ENCODE measurements at places on chromosomes 5 and 9.
A peak's percentile ranks its signal among the peaks of the same experiment; 100 is the strongest.

GRCh38 chr5:116288524-116288923 is 203.7 kb downstream of the COMMD10 start:
- no peak for DNase-seq

- no peak for DNase-seq
These were observed 129.7 kb upstream of the DHFR start for GRCh38 chr5:80784451-80784850.

- DNase-seq, result no peak
These were observed 14.8 kb upstream of the ABL1 start for GRCh38 chr9:130820135-130820738.

- DNase-seq, result no peak
These were observed 455.9 kb upstream of the KLF4 start for GRCh38 chr9:107945493-107945892.

DNA sequence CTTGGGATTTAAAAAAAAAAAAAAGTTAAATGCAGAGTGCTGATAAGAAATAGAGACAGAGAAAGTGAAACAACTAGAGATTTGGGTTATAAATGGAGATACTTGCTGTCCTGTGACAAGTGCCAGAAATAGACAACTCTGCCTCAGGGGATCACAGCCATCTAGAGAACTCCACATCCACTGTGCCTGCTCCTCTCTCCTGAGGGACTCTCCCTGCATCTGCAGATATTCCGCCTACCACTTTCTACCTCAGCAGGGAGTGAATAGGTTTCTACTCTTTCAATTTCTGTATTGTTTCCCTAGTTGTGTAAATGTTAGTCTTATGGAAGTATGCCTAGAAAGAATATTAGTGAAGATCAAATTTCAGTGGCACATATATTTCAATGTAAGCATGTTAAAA is 307.2 kb downstream of the HTR1A start:
- no peak for DNase-seq

DNA sequence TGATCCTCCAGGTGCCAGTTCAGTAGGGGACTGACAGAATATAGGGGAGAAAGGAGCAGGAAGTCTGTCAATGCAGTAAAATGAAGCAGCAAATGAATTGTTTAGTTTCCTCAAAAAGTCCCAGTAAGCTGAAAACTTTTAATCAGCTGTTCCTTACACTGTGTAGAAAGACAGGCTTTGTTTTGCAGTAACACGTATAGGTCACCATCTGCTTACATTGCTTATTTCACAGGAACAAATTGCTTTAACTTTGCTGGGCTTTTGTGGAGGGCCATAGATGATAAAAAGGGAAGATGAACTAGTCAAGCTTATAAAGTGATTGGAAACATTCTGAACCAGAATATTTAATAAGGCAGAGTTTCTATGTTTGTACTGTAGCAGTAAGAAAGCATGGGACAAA is 331.3 kb upstream of the RFX3 start:
- DNase-seq, result no peak

DNA sequence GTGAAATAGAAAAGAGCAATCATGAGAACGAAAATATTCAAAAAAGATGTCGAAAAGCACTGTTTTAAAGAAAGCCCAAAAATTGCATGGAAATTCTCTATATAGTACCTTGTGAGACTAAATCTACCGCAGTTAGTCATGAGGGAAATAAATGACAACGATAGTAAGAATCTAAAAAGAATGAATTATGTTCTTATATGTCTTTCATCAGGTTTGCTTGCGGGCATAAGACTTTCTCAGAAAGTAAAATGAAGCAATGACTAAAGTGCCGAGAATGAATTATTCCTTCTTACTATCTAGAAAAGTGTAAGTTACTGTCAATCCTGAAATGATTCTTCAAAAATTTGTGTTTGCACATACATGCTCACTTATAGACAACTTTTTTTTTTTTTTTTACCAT is 26.4 kb downstream of the PTPRD start:
- DNase-seq, result no peak

DNA sequence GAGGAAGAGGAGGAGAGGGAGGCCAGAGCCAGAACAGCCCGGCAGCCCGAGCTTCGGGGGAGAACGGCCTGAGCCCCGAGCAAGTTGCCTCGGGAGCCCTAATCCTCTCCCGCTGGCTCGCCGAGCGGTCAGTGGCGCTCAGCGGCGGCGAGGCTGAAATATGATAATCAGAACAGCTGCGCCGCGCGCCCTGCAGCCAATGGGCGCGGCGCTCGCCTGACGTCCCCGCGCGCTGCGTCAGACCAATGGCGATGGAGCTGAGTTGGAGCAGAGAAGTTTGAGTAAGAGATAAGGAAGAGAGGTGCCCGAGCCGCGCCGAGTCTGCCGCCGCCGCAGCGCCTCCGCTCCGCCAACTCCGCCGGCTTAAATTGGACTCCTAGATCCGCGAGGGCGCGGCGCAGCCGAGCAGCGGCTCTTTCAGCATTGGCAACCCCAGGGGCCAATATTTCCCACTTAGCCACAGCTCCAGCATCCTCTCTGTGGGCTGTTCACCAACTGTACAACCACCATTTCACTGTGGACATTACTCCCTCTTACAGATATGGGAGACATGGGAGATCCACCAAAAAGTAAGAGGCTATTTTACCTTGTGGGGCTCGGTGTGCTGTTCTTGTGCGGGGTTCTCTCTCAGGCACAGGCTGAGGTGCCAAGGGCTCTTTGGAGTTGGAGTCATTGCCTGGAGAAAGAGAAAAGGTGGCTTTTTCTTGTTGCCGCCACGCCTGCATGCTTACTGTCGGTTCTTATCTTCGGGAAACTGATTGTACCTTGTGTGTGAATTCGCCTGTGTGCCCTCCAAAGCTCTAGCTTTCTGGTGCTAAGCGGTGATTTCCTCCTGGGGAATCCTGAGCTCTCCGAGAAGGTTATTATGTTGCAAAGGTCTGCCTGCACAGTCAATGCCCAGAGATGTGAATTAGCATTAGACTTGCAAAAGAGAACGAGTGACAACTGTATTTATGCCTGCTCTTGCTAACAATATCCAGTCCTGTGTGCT is at the start of gene ISL1:
ISL1 (plus strand) TSS at position 318 of the 991 bp plus-strand sequence; CDS start at position 542, 224 bp downstream.
- DNase-seq, result no peak

DNA sequence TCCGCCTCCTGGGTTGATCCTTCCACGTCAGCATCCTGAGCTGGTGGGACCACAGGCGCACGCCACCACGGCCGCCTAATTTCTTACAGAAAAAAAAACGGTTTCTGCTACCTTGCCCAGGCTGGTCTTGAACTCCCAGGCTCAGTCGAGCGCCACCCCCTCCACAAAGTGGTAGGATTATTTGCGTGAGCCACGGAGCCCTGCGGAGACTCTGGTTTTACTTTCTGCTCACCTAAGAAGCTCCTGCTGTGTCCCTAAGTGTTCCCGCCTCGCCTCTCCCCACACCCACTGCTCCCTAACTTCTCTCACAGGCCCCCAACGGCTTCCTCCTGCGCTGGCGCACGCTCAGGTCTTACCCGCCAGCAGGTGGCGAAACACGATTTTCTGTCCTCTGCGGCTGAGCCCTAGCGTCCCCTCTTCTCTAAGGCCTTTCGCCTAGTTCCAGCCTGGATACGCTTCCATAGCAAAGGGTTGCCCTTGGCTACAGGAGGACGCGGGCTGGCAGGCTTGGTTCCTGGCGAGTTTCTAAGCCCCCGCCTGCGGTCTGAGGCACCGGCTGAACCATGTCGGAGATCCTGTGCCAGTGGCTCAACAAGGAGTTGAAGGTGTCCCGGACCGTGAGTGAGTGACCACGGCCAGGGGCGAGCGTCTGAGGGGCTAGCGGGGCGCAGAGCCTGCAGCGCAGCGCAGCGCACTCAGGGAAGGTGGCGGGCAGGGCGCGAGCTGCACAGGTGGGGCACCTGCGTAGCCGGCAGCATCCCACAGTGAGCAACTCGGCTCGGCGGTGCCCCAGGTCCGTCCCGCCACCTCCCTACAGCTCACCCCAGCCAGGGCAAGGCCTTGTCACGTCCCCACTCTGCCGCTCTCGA is at the start of gene SPEF2:
SPEF2 (plus strand) TSS at position 429 of the 869 bp plus-strand sequence; CDS start at position 564, 135 bp downstream.
- DNase-seq, result peak; percentile 80

DNA sequence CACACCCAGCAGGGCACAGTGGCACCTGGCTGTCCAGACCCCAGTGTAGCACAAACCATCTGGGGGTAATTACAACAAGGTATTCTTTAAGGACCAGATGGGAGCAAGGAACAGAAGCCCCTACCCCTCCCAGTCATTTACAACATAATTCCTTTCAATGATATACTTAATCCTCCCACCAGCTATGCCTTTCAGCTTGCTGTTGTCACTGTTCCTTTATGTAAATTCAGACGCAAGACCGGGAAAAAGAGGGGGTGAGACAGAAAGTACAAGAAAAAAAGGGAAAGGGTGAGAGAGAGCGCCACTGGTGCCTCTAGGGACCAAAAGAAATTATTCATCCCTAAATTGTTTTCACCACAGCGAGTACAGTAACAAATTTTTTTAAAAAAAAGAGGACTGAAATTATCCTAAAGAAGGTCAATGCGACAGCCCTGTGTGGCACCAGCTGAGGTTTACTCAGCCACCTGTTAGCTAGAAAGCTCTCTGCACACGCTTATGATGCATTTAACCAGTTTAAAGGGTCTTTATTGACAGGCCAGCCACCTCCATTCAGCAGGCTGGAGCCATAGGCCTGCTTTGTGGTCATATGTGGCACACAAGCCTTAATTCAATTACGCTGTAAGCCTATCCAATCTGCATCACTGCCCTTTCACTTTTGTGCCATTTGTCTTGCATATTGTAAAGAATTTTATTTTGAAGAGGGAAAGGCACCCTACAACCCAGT is 210.2 kb upstream of the ISL1 start:
- DNase-seq, result no peak

GRCh38 chr5:43772764-43773477 is 169.9 kb downstream of the NNT start:
- DNase-seq, result no peak

GRCh38 chr9:81980568-81980967 is 8.0 kb upstream of the SPATA31D1 start:
- DNase-seq, result no peak

DNA sequence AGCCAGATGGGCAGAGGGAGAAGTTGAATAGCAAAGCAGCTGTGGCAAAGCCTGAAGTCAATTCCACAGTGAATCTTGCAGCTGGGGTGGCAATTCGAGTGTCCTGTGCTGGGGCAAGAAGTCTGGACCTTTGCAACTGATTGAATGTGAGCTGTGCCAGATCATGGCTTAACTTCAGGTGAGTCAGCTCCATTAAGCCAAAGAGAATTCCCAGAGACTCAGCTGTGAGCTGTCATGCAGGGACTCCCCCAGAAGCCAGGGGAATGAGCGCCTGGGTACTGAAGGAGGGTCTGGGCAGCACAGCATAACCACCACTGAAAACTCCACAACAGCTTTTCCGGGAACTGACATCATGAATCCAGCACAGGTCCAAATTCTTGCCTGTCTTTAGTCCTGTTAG is 153.5 kb upstream of the TRPC7 start:
- no peak for DNase-seq

DNA sequence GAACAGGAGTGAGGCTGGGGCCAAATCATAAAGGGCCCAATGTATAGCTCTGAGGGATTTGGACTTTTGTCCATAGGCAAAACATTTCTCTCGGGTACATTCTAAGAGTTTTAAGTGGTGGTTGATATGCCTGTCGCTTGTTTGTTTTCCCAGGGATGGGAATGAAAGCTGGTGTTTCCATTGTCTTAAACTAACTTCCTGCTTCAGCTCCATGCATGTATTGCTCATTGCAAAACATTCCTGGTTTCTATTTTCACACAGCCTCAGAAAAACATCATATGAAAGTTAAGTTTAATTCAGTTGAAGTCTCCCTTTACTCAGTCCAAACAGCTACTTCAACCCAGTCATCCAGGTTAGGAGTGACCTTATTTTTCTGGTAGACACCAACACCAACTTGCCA is 235.0 kb downstream of the ACTL7B start:
- no peak for DNase-seq

DNA sequence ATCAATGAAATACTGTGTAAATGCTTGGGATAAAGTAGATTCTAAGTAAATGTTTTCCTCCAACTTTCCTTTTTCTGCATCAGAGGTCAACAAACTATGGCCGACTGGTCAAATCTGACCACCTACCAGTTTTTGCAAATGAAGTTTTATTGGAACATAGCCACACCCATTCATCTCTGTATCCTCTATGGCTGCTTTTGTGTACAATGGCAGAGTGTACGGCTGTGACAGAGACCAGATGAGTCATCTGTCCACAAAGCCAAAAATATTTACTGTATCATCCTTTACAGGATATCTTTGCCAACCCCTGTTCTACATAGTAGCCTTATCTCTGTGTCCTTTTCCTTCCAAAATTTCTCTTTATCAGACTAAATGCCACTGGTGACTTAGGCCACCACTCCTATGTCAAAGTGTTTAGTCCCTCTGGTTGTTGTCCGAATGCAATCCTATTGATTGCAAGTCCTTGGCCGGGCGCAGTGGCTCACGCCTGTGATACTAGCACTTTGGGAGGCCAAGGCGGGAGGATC is 218.4 kb upstream of the KLF4 start:
- DNase-seq, result no peak

GRCh38 chr9:17488662-17489061 is 90.2 kb upstream of the SH3GL2 start:
- DNase-seq, result no peak

GRCh38 chr5:38105231-38105570 is 153.2 kb upstream of the EGFLAM start:
- no peak for DNase-seq
